ENCODE measurements at places on chromosomes 4 and X. TPM values are rescaled to one million over a fixed set of nuclear protein-coding genes. Genes with fewer than 3 reads are reported as not detected.

CLDN24 gene
- polyA plus RNA-seq = not detected

ARHGAP36 gene
- not detected for polyA plus RNA-seq

LINC00632 gene
- polyA plus RNA-seq = not detected

COMMD8 gene
- polyA plus RNA-seq = 55.0 TPM

POU3F4 gene
- not detected for polyA plus RNA-seq

PPARGC1A gene
- not detected for polyA plus RNA-seq

ZMYM3 gene
- 7.4 TPM for polyA plus RNA-seq

LEF1 gene
- 230 TPM for polyA plus RNA-seq

ARMCX6 gene
- polyA plus RNA-seq = 40.7 TPM

NEUROG2 gene
- not detected for polyA plus RNA-seq

HSD17B13 gene
- not detected for polyA plus RNA-seq

SPANXB1 gene
- polyA plus RNA-seq = not detected

OTUD6A gene
- polyA plus RNA-seq = not detected

PRR32 gene
- polyA plus RNA-seq = not detected

ADGRG4 gene
- not detected for polyA plus RNA-seq

SOD3 gene
- polyA plus RNA-seq = not detected

SOX3 gene
- not detected for polyA plus RNA-seq

GK gene
- polyA plus RNA-seq = 3.8 TPM

IL3RA gene
- not detected for polyA plus RNA-seq

SLC10A7 gene
- polyA plus RNA-seq = 9.0 TPM

NMU gene
- polyA plus RNA-seq = 2.2 TPM

PPA2 gene
- polyA plus RNA-seq = 140 TPM

PHEX gene
- polyA plus RNA-seq = 0.36 TPM

PLXNB3 gene
- polyA plus RNA-seq = not detected

TSC22D3 gene
- 790 TPM for polyA plus RNA-seq

CHIC1 gene
- polyA plus RNA-seq = 2.5 TPM

SSX2B gene
- not detected for polyA plus RNA-seq

DDX53 gene
- not detected for polyA plus RNA-seq

SPANXN4 gene
- polyA plus RNA-seq = not detected

CENPVL2 gene
- not detected for polyA plus RNA-seq

MAOB gene
- polyA plus RNA-seq = 0.43 TPM

AMOT gene
- 3.2 TPM for polyA plus RNA-seq

ADH4 gene
- polyA plus RNA-seq = not detected

ADH7 gene
- polyA plus RNA-seq = not detected

MAGEA1 gene
- not detected for polyA plus RNA-seq

SPIN3 gene
- polyA plus RNA-seq = 3.2 TPM

MFSD8 gene
- polyA plus RNA-seq = 5.3 TPM

SETD7 gene
- 2.0 TPM for polyA plus RNA-seq

WDR44 gene
- polyA plus RNA-seq = 9.3 TPM

IGSF1 gene
- polyA plus RNA-seq = not detected
